ENCODE measurements at places on chromosomes 2 and 18. TPM values are rescaled to one million over a fixed set of nuclear protein-coding genes. Genes with fewer than 3 reads are reported as not detected.
A peak's percentile ranks its signal among the peaks of the same experiment; 100 is the strongest.

- DNase-seq: no peak
Observed at GRCh38 chr2:120994301-120994995, 258.8 kb downstream of the GLI2 start.

- DNase-seq: no peak
Observed at GRCh38 chr2:160336105-160336504, 136.0 kb upstream of the ITGB6 start.

DNA sequence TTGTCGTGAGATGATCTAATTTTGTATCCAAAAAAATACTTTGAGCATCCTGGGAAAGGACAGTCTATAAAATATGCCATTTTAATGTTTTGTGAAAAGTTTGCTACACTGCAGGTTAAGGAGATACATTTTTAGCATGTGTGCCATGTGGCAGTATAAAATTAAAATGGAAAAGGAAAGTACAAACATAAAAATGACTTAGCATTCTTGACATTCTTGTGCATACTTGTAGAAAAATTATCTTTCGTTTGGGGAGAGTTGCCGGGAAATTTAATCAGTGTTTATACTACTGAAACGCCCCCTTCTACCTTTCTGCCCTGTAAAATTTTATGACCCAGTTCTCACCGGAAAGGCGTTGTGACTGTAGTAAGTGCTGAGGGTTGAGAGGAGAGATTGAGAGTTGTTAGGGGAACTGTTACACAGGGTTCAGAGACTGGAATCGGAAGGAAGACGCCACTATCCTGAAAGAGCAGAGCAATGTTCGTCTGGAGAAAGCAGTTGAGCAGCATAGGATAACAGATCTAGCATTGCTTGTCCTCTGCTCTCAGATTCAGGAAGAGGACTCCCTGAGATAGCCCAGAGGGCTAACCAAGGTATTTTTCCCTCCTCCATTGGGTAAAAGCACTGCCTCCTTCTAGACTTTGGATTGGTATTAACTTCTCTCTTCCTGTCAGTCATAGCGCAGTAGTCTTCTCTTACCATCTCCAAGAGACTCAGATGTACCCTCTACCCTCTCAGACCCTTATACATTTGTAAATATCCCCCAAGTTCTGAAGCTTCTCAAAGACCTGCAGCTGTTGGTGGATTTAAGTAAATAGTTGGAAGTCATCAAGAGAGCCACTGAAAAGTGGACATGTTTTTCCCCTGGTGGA is 2.7 kb downstream of the CDH20 start:
- DNase-seq: no peak

- no peak for DNase-seq
Observed at GRCh38 chr2:22329211-22330154, 1055.5 kb upstream of the KLHL29 start.

GRCh38 chr18:13338318-13338717 is 119.8 kb downstream of the LDLRAD4 start:
- no peak for DNase-seq

- DNase-seq: no peak
Observed at GRCh38 chr2:177172034-177172880, 40.3 kb upstream of the HNRNPA3 start.

- no peak for DNase-seq
Observed at GRCh38 chr2:102269200-102269524, 42.2 kb upstream of the IL1RL1 start.

GRCh38 chr2:180559771-180560170 is 420.6 kb upstream of the UBE2E3 start:
- no peak for DNase-seq

DNA sequence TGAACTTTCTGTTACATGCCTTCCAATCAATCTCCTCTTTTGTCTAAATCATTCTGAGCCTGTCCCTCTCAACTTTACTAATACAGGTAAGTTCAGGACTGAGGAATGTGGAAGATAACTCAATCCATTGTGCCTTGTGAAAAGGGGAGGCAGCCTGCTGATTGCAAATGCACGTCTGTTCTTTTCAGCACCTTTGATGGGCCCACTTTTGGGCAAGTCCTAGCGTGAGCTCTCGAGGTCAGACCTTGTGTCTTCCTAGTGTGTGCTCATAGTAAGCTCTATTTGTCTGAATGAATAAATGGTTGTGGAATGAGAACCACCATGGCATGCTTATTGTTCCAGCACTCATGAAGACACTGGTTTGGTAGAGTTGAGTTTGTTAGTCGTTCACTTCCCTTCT is 50.4 kb upstream of the REL start:
- DNase-seq: no peak

DNA sequence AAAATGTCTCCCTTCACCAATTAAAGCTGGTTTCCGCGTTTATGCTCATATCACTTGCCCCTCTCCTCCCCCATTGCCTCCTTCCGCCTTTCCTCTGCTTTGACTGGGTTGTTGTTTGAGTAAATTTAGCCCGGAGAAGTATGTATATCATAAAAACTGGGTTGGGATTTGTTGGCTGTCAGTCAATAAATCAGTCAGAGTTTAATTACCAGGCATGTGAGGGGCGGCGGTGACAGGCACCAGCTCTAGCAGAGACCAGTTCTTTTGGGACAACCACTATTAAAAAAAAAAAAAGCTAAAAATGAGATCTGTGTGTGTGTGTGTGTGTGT is 382.4 kb upstream of the SMIM21 start:
- no peak for DNase-seq

DNA sequence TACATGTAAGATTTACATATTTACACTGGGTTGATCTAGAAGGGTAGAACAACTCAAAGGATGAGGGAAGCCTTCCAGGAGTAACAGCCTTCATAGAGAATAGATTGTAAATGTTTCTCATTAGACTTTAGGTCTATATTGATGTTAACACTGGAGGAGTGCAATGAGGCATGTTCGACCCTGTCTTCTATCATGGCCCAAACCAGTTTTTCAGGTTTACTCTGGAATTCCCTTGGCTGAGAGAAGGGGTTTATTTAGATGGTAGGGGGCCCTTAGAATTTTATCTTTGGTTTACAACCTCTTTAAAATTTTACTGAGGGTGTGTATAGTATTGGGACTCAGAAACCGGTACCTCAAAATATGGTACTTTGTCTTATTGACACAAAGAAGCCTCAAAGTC is 634.9 kb upstream of the PIK3C3 start:
- DNase-seq: no peak

DNA sequence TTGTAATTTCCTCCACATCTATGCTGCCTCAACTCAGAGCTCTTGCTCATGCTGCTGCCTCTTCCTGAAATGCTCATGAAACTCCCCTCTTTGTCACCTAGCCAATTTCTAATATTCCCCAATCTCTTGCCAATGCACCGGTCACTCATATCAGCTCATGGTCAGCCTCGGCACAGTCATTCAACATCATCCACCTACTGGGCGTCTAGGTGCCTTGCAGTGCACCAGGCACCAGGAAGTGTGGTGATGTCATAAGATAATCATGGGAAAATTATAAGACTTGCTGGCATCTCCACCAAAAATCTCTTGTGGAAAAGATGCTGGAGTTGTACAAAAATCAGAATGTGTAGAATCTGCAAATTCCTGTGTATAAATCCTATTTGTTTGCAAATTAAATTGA is 52.6 kb upstream of the RAB27B start:
- DNase-seq: no peak

- DNase-seq: no peak
Observed at GRCh38 chr2:160465002-160465401, 28.6 kb downstream of the RBMS1 start.

GRCh38 chr2:182610231-182610630 is 105.8 kb upstream of the DNAJC10 start:
- no peak for DNase-seq

- DNase-seq: peak; percentile 75
Observed at GRCh38 chr2:240967681-240968621, 30.5 kb upstream of the SNED1 start.

DNA sequence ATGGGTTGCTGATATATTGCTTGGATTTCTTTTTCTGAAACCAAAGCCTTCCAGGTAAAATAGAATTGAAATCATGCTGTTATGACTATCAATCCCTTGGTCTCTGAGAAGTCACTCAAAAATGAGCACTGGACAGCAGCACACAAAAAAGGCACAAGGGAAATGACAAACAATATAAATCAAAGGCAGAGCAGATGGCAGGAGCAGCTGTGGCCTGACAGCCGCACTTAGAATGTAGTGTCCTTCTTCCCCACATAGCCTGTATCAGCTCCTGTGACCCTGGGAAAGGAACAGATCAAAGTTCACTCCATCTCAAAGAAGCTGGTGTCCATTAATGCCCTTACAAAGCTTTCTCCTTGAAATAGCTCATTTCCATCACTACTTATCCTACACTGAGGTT is 326.7 kb downstream of the SUCLG1 start:
- no peak for DNase-seq

GRCh38 chr2:12555012-12555645 is 161.6 kb upstream of the TRIB2 start:
- DNase-seq: no peak

DNA sequence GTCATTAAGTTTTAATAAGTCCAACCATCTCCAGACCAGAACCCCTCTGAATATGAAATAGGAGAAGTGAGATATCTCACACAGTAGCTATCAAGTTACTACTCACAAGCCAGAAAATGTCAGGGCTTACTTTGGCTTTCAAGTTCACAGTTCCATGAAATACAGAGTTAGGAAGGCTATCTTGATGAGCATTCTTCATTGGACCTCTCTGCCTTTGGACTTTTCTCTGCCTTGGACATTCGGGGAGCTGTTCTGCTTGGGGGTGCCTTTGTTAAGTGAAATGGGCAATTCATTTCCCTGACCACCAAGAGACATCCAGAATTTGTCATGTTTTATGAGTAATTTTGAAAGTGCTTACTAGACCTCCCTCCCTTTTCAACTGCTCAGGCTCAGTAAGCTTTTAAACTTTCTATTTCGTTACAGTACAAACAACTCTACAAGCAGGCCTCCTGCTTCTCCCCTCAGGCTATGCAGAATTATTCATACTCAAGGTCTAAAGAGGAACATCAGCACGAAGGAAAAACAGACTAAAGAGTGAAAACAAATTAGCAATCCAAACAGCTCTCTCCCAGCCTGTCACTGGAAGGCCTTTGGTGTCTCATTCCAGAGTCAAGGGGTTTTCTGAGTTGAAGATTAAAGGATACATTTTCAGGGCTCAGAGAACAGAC is 95.3 kb downstream of the MREG start:
- no peak for DNase-seq

DNA sequence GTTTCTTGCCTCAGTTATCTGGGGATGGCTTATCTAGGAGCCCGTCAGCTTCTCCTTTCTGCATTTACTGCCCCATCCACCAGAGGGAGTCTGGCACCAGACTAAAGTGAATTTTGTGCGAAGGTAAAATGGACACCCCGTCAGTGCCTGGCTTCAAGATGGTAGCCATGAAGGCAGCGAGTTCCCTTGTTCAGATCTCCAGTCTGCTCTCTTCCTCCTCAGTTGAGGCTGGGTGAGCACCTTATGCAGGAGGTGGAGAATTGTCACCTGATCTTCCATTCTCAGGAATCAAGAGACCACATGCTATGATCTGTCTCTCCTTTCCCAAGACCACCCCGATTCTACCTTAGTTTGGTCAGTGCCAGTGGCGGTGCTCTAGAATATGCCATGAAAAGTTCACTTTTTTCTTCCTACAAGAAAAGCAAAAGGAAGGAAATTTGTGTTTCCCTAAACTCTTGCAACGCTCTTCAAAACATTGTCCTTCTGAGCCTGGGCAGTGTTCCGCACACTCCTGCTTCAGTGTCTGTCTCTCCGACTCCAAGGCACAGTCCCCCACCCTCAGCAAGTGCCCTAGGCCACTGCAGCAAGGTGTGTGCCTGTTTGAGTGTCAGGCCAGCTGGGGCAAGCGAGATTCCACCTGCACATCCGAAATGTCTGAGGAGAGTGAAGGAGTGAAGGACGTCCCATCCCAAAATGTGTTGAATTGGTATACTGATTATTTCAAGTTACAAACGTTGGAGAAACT is 168.6 kb downstream of the SS18 start:
- no peak for DNase-seq

DNA sequence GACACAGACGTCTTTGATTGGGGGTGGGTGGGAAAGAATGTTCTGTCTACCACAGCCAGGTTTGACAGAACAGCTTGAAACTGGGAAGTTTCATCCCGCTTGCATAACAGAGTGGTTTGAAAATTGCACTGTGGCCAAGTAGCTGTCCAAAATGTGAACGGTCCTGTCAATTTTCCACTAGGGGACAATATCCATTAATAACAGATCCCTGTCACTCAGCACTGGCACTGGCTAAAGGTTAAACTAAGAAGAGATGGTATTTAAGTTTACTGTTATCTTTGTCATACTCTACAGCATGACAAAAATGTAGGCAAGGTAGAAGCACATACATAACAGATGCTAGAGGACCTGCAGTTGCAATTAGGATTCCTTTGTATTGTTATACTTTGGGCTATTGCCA is 55.6 kb upstream of the ACMSD start:
- DNase-seq: no peak

DNA sequence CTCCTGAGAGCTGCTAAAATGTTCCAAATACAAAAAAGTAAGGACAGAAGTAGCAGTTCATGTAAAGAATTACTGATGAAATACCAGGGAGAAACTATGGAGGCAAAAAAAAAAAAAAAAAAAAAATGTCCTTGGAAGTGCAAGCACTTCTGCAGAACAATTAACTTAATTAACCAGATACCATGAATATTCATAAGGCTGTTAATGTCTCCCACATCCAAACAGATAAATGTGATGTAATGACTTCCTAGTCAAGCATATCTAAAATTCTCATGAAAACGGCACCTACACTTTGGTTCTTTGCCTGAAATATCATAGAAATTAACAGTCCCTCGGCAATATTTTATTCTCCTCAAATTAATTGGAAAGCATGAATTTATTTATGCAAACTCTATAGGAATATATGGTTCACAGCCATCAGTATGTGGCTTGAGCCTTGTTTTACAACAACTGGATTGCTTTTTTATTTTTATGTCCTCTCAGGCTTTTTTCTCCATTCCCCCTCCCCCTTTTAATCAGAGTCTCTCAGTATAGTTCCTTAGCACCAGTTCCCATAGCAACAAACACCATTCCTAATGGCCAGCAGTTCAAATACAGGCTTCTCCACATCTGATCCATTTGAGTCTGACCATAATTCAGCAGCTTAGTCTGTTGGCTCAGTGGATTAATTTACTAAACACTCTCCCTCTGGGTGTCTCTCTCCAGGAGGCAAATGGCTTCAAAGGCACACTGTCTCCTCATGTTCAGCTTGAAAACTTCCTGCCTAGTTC is 97.1 kb downstream of the ITGA4 start:
- no peak for DNase-seq

The POTEJ gene
- not detected for total RNA-seq

The HOXD13 gene
- total RNA-seq: not detected

The ANKRD23 gene
- total RNA-seq: 2.9 TPM

The UGT1A8 gene
- not detected for total RNA-seq

The LCT gene
- not detected for total RNA-seq

The SUPT7L gene
- 22.8 TPM for total RNA-seq

The ITGB6 gene
- not detected for total RNA-seq

The M1AP gene
- total RNA-seq: not detected

The DNAJC5G gene
- 0.19 TPM for total RNA-seq

The ADAM17 gene
- total RNA-seq: 24.8 TPM
